T-helper 17 cell (primary cell): ENCODE measurements at places on chromosomes 1 and 21.

GRCh38 chr1:105419030-105419429, 1637.4 kb upstream of the PRMT6 start:
- DNase-seq = no peak

DNA sequence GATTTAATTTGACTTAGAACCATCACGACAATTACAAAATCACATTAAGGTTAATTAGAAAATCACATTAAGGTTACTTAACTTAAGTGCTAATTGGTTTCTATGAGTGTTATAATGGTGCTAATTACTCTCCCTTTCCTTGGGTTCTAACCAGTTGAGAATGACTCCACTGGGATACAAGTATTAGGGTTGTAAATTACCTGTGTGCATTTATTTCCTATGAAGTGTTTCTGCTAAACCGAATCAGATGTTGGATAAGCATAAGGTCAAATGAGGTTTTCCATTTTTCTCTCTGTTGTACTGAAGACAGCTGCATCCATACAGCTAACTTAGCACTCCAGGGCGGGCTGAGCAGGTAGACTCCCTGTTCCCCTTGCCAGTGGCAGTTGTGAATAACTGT, 610.3 kb upstream of the TMPRSS15 start:
- DNase-seq = no peak

- DNase-seq = no peak
Observed at GRCh38 chr1:4515727-4516289, 138.6 kb upstream of the AJAP1 start.

DNA sequence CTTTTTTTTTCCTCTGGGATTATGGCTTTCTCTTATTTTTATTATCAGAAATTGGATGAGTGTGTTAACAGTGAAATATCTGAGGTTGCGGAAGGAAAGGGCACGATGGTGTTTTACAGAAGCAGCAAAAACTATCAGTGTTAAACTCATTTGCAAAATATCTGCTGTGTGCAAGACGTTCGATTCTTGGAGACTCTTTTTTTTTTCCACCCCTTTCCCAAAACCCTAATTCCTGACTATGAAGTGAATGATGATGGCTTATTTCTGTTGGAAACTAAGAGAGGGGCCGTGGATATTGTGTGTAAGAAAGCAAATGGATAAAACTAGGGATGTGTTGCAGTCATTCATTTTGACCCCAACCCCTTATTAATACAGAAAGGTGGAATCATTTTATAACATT, 677 bp downstream of the NCAM2 start:
- DNase-seq = no peak

- DNase-seq = no peak
Observed at GRCh38 chr1:172455451-172455850, 11.6 kb upstream of the PIGC start.
